NCI-H1417 (cell line): ENCODE measurements at places on chromosomes 12 and 14.

DNA sequence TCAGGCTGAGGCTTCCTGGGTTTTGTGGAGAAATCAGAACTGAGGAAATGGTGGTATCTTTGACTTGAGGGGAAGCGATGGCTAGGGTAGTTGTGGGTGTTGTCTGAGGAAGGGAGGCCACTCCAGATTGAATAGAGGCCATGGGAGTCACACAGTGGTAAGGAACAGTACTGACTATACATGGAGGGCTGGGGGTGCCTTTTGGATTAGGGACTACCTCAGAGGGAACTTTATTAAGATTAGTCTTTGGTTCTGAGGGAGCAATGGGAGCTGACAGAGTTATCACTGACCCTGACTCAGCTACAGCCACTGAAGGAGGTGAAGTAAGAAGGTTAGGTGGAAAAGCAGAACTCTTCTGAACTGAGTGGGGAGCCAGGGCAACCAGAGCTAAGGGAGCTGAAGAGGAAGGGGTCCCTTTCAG, 4.4 kb downstream of the NACA start:
- DNase-seq = no peak

DNA sequence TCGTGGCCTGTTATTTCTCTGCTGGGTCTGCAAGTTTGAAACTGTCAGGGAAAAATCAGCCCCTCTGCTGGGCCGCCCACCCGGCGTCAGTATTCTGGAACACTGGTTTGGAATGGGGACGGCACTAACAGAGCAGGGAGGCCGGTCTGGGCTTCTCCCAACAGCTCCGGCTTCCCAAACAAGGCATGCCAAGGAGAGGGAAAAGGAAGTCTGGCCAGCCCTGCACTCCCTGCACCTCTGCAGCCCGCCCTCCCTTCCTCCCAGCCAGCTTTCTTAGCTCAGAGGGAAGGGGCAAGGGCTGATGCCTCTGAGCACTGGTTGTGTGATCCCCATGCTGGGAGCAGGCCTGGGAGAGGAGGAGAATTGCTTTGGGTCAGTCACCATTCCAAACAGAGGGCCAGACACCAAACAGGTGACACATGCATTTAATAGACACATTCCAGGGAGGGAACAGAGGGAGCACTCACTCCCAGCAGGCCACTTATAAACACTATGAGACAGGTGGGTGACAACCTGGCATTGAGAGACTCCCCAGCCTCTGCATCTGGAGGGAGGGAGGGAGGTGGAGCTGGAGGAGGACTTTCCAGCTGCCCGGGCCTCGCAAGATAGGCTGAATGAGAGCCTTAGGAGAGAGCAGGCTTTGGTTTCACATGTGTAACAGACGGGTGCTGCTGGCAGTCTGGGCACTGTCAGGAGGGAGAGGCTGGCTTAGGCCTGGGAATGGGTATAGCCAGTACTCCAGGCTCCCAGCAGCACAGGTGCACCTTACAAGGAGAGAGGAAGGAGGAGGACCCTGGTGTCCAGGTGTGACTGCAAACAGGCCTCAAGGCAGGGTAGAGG, 10.3 kb downstream of the KRT75 start:
- peak; percentile 56 for DNase-seq

DNA sequence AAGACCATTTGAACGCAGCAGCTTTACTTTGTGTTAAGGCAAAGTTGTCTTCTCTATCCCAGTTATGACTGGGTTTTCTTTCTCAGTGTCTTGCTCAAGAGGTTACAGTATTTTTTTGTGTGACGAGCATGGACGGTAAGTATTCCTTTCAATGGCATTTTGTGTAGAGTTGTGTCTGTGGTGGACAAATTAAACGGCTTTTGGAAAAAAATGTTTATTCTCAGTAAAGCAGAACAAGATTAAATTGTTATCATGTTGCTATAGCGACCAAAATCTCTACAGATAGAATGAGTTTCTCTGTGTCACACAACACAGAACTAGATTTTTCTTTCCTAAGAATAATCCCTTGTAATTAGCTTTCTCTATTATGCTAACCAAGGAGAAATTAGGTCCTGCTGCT, 417.1 kb downstream of the AEBP2 start:
- no peak for DNase-seq

GRCh38 chr12:131589966-131590365, 120.9 kb upstream of the SFSWAP start:
- DNase-seq = no peak

DNA sequence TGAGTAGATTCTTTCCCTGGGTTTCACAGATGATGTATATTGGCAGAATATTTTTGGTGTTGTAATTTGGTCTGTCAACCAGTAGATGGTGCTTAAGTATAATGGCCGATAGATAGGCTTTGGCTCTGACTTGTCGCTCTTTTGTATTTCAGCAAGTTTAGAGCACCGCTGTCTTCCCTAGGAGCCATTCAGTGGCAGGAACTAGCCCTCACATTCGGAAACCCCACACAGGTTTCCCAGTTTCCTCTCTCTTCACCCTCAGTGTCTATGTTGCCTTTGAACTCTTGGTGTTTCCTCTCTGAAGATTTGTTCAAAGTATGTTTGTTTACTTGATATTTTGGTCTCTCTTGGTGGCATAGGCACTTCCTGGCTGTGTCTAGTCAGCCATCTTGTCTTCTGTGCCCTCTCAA, 102.2 kb downstream of the GPHN start:
- DNase-seq = no peak

GRCh38 chr12:125057708-125058107, 7.5 kb upstream of the AACS start:
- DNase-seq = no peak

DNA sequence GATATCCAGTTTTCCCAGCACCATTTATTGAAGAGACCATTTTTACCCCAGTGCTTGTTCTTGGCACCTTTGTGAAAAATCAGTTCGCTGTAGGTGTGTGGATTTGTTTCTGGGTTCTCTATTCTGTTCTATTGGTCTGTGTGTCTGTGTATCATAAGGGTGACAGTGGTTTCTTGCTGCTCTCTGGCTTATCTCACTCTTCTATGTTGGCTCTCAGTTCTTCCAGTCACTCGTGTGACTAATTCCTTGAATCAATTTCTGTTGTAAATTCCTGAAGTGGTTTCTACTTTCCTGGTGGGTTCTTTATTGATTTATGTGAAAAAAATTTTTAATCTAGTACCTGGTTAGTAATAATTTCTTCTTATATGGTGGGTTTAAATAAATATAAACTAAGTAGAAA, 58.3 kb downstream of the OTOGL start:
- no peak for DNase-seq

GRCh38 chr12:3186546-3187215, 109.5 kb downstream of the TSPAN9 start:
- no peak for DNase-seq

DNA sequence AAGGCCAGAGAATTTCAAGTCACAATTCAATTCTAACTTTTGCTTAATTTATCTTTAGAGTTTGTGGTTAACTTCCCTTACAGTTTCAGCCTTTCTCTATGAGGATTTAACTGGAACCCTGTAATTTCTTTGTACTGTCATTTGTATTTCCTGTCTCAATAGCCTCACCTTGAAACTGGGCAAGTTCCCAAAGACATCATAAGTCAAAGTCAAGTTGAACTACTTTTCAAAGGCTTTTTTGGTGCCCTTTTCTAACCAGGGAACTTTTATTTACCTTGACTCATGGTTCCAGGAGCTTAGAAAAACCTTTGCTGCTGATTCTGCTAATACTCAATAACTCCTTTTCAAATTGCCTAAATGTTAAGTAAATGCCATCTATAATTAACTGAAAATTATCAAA, 200.8 kb upstream of the KRR1 start:
- no peak for DNase-seq

DNA sequence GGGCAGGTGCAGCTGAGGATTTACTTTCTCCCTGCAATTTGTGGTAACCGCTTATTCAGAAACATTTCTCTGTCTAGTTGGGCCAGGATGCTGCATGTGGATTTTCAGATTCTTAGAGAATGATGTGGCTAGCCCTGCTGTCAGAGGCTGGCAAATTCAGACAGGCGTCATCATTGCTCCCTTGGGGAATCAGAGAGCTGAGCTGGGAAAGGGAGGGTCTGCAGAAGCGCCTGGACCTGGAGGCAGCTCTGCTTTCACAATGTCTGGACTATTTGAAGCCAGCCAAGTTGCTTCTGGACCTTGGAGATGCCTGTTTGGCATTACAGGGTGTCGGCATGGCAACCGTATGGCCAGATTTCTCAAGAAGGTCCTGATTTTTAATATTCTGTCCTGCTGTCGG, 3.4 kb downstream of the GALNT16 start:
- no peak for DNase-seq

GRCh38 chr12:122381021-122381420, 41.4 kb downstream of the CLIP1 start:
- DNase-seq = no peak

DNA sequence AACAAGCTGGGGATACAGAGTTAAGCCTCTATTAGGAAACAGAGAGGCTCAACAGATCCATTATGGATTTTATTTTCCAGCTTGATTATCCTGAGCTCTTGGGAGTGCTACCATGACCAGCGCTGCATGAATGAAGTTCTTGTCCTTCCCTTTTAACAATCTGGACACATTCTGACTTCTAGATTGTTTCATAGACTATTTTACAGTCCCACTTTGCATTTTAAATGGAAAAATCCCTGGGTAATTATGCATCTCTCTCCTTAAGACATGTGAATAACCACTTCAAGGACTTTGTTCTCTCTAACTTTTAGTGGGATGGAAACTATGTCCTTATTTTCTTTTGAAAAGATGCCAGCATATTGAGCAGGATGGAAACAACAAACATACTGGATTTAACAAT, 2.0 kb downstream of the CCDC198 start:
- no peak for DNase-seq

GRCh38 chr14:61640158-61641136, 54.9 kb upstream of the HIF1A start:
- DNase-seq = peak; percentile 88

- DNase-seq = peak; percentile 33
Observed at GRCh38 chr12:2177003-2177402, 124.2 kb downstream of the CACNA1C start.

GRCh38 chr12:102728506-102729242, 188.4 kb downstream of the PAH start:
- DNase-seq = no peak
